ENCODE measurements at places on chromosomes 6 and 20.

DNA sequence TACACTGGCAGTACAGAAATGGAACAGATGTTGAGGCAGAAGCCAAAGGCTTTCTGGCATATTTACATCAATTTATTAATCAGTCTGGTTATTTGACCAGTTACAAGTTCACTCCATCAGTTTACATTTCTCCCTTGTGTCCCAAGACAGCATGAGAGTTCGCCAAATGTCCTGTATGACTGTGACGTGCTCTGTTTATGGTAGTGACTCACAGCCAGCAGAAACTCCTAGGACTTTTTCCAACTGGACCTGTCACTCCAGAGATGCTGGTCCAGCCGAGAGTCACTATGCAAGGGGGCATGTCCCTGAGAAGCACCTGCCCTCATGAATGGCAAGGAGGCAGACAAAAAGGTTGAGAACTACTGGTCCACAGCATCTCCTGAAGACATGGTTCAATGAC is 160.0 kb downstream of the LRFN2 start:
- DNase-seq = no peak

DNA sequence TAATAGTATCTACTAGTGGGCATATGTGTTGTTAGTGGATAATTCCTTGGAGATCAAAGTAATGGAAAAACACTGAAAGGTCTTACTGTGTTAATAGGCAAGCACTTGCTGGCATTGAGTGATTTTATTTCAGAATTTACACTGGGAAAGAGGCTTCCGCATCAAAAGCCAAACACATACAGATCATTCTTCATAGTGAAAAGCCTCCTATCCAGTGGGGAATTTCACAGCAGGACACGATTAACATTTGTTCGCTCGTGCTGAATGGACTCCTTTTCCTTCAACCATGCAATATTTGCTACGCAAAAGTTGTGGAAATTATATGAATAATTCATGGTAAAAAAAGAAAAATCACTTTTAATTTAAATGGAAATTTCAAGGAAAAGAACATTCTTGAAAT is 26.4 kb downstream of the GABRR1 start:
- no peak for DNase-seq

- no peak for DNase-seq
These were observed 13.2 kb downstream of the STX7 start for GRCh38 chr6:132499757-132500156.

DNA sequence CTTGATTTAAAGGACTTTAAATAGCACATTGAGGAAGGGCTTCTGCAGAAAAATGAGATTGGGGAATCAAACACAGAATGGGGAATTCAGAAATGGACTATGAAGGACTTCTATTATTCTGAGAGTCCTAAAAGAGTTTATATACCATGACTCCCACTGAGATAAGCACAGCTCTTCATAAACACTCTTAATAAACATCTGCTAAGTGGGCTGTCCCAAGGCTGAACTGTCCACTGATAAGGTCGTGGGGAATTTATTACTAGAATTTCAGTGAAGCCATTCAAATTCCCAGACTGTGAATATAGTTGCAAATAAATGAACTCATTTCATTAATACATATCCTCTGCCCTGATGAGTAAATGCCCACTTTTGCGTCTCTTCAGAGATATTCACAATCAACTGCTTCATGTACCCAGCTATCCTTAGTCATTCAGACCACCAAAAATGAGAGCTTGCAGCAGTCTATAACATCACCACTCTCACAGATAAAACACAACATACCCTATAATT is 468.2 kb upstream of the RUNX2 start:
- no peak for DNase-seq

GRCh38 chr6:105795366-105795765 is 290.8 kb upstream of the PRDM1 start:
- DNase-seq = no peak

DNA sequence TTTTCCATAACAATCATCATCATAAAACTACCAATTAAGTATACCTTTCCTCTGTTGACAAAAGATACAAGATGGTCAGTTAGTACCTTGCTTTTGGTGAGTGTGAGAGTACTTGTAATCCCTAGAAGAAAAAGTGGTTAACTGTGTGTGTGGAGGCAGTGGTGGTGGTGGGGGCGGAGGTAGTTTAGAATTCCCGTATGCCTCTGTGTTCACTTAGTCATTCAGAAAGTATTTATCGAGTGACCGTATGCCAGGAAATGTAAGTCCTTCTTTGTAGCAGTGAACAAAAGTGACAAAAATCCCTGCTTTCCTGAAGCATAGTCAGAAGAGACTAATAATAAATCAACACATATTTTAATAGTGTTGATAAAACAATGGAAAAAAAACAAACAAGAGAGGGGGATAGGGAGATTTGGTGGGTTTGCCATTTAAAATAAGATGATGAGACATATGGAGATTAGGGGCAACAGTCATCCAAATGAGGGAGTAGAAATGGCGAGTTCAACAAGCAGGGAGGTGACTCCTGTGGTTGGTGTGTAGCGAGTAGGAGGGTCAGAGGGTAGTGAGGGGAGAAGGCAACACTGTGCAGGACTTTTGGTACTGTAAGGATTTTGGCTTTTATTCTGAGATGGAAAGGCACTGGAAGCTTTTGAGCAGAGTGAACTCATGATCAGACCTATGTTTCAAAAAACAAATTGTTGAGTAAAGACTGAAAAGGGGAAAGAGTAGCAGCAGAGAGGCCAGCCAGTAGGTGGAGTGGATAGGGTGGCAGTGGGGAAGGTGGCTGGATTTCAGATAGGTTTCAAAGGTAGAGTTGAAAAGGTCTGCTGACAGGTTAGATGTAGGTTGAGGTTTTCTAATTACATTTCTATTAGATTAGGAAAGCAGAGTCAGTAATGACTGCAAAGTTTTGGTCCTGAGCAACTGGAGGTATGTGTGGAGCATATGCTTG is 40.3 kb upstream of the SIM1 start:
- no peak for DNase-seq

DNA sequence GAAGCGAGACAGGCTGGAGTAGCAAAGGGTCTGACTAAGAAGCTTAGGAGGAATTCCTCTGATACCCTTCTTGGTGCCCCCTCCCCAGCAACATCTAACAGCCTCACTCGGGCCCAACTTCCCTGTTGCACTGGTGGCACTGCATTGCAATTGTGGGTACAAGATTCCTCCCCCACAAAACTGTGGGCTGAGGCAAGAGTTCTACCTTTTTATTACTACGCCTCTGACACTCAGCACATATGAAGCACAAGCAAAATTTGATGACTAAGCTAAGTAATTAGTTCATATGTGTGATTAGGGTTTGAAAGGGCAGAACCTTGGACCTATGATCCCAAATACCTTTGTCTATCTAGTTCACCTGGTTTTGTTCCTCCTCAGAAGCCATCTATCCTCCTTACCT is 83.5 kb downstream of the ZHX3 start:
- no peak for DNase-seq

DNA sequence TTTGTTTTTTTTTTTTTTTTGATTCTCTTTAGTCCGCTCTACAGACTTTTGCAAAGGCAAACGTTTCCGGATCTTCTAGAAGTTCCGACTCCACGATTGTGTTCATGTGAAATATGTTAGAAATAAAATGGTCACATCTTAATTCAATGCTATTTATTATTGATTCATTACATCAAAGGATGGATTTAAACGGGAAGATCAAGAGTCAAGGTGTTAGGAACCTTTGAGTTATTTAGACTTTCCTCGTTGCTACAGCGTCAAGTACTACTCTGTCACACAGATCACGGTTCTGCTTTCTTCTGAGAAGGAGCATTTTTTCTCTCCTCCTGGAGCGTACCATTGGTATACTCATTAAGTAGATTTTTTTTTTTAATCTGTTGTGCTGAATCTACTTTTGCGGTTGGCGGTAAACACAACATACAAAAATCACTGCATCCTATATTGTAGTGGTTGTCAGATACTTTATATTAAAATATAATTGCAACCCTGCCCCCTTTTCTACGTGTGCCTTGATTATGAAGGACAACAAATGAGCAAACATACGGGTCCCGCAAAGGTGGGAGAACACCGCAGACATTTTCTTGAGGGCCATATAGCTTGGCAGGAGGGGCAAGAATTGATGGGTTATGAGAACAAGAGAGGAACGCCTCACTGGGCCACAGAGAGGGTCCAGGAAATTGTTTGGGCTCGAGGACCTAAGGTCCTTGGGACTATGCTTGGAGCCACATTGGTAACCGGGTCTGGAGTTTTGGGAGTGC is 17.5 kb downstream of the HMGN4 start:
- no peak for DNase-seq

DNA sequence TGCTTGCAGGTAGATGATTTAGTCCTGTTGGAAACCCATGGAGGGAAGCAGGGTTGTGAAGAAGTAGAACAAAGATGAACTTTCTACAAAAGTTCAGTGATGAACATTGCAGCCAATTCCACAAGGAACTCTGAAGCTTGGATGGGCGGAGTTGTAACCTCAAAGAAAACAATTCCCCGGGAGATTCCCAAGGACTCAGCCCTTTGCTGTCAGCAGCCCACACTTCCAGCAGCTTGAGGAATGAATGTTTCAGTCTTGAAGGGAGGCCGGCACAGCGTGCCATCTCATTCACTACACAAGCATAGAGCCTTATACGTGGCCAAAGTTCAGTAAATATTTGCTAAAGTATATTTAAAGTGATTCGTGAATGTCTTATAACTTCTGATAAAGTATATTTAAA is 269.4 kb downstream of the NKAIN2 start:
- no peak for DNase-seq

- DNase-seq = no peak
These were observed 537 bp downstream of the PRR3 start for GRCh38 chr6:30557683-30557981.

GRCh38 chr6:72704979-72705378 is 83.1 kb downstream of the KCNQ5 start:
- DNase-seq = no peak

- no peak for DNase-seq
These were observed 238.9 kb upstream of the FLRT3 start for GRCh38 chr20:14576196-14576877.
